Choroid plexus epithelial cell (primary cell): ENCODE measurements at places on chromosomes 2 and 18.

- no peak for DNase-seq
Observed at GRCh38 chr2:189528617-189529016, 52.0 kb downstream of the SLC40A1 start.

- DNase-seq = no peak
Observed at GRCh38 chr2:16326711-16327300, 338.8 kb downstream of the CYRIA start.

- DNase-seq = peak; percentile 53
Observed at GRCh38 chr2:10835052-10835970, 22.7 kb upstream of the PDIA6 start.

GRCh38 chr2:109379507-109379906 lies 234.3 kb downstream of the SEPTIN10 start:
- no peak for DNase-seq

GRCh38 chr2:73290049-73290839 lies 3.1 kb downstream of the EGR4 start:
- peak; percentile 69 for DNase-seq

DNA sequence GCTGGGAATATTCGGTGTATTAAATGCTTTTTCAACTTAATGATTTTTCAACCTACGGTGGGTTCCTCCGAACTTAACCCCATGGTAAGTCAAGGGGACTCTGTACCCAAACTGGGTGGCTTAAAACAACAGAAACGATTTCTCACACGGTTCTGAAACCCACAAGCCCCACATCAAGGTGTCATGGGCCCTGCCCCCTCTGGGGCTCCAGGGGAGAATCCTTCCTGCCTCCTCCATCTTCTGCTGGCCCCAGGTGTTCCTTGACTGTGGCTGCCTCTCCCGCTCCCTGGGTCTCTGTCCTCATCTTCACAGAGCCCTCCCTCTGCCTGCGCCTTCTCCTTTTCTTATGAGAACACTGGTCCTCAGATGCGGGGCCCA lies 301.3 kb upstream of the SALL3 start:
- no peak for DNase-seq

- no peak for DNase-seq
Observed at GRCh38 chr2:189232759-189233406, 53.3 kb upstream of the COL5A2 start.

DNA sequence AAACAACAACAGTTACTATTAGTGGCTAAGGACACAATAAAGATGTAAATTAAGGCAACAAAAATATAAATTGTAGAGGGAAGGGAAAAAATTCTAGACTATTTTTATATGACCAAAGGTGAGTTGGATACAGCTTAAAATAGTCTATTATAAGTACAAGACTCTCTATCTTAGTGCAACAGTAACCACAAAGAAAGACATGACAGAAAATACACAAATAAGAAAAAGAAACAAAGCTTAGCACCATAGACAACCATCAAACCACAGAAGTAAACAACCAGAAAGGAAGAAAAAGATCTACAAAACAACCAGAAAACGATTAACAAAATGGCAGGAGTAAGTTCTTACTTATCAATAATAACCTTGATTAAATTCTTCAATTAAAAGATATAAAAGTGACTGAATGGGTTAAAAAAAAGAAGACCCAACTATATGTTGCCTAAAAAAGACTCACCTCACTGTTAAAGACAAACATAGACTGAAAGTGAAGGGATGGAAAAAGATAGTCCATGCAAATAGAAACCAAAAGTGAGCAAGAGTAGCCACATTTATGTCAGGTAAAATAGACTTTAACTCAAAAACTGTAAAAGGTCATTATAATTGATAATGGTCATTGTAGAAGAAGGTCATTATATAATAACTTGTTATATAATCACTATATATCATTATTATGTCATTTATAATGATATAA lies 62.5 kb downstream of the USP40 start:
- DNase-seq = no peak

- DNase-seq = peak; percentile 22
Observed at GRCh38 chr2:18932853-18933252, 343.5 kb upstream of the NT5C1B start.

GRCh38 chr2:168008646-168009195 lies 238.7 kb downstream of the STK39 start:
- no peak for DNase-seq

DNA sequence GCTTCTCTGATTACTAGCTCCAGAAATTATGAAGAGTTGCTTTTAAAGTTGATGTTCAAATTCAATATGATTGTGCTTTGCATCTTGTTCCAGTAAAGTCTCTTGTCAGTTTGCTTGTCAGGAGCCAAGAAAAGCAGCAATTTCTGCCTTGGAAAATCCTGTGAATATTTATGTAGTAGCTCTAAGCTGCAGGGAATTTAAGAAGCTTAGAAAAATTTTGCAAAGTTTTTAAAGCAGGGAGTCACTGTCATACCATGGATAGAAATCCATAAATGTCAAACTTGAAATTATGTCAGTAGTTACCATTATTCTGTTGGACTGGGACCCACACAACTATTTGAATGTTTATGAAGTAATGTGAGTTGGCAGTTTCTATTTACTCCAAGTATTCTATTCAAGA lies 169.3 kb downstream of the TMEM200C start:
- no peak for DNase-seq

GRCh38 chr2:109702250-109702985 lies 88.3 kb downstream of the SOWAHC start:
- peak; percentile 92 for DNase-seq

DNA sequence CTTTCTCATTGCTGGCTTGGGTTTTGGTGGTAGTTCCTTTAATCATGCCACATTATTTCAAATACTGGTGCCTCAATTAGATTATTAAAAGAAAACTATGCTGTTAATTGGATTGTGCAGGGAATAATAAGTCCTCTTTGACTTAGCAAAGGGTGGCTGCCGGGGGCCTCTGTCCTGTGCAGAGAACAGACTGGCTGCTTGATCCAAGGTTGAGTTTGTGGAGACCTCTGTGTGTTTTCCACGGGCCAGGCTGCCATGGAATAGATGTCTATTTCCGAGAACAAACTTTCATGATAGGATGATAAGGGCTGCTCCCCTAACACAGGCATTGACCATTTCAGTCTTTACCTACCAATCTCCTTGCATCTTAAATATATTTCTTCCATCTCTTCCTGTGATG lies 30.4 kb upstream of the OTOS start:
- no peak for DNase-seq
